Stimulated activated CD8-positive, alpha-beta memory T cell treated with anti-CD3 and anti-CD28 coated beads, Interleukin-4, amount 100 ng/mL, for 4 hours (primary cell): ENCODE measurements at places on chromosomes 6 and 20.
A peak's percentile ranks its signal among the peaks of the same experiment; 100 is the strongest.

DNA sequence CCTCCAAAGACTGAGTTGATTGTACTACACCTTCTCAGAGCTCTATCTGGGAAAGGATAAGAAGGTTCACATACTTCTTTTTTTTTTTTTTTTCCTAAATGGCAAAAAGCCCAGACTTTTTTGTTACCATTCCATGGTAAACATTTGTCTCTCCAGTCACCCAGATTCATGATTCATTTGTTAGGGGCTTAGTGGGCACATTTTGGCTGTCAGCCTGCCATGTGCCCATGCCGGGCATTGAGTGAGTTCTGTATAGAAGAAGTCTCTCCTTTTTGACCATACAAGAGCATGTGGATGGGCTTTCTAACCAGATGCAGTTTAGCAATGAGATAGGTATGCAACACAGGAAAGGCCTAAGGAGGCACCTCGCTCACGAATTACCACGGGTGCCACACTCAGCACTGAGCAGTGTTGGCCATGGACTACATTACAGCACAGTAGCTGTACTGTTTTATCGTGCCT lies 447.5 kb upstream of the HSF2 start:
- no peak for DNase-seq

DNA sequence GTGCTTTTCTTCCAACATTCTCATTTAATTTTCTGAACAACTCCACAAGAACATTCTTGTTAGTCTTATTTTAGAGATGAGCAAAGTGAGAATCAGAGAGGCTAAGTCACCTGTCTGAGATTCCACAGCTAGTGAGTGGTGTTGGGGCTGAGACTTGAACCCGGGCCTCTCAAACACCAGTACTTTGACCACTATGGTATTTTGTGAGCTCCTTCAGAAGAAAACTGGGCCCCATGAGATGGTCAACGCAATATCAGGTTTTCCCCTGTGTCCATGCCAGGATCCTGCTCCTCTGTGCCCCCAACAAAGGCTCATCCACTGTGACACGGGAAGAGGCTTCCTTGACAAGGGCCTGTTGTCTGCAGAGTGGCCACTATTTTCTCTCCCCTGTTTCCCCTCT lies 51.9 kb downstream of the MAFB start:
- DNase-seq: no peak

DNA sequence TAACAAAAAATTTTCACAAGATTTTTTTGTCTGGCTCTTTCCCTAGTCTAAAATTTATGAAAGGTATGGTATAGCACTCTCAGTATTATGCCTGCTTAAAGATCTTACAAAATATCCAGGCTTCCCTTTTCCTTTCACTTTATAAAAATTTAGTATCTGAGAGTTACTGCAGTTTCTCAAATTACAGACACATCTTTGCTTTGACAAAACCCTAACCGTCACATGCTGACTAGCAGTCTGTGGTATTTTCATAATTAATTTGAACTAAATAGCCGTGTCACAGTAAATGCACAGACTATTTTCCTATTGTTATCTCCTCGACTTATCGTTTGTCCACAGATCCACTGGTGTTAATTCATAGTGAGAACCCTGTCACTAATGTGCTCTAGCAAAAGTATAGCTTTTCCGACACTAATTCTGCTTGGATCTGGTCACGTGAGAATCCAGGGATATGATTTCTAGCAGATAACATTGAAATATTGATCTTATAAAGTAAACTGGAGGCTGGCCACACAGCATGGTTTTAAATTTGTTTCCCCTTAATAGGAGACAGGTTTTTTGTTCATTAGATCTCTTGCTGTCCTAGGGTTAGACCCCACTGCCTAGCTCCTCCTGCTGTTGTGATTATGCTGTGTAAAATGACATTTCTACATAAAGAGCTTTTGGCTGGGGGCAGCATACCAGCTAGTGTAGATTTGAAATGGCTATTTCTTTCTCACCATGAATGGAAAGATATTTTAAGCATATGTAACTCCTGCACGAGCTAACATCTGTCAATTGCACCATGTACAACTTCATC lies 340.6 kb upstream of the SASH1 start:
- no peak for DNase-seq

DNA sequence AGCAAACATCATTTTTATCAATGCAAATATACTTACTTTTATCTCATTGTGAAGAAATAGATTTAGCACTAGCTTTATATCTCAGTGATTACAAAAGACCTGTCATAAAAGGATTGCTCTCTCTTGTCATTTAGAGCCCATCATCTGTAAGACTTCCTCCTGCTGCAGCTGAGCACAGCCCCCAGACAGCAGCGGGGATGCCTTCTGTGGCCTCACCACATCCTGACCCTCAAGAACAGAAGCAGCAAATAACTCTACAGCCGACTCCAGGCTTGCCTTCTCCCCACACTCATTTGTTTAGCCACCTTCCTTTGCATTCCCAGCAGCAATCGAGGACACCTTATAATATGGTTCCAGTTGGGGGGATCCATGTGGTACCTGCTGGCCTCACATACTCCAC lies 127.0 kb upstream of the EDN1 start:
- no peak for DNase-seq

GRCh38 chr6:136289327-136289578 lies 393 bp downstream of the BCLAF1 start:
- DNase-seq: peak; percentile 76

DNA sequence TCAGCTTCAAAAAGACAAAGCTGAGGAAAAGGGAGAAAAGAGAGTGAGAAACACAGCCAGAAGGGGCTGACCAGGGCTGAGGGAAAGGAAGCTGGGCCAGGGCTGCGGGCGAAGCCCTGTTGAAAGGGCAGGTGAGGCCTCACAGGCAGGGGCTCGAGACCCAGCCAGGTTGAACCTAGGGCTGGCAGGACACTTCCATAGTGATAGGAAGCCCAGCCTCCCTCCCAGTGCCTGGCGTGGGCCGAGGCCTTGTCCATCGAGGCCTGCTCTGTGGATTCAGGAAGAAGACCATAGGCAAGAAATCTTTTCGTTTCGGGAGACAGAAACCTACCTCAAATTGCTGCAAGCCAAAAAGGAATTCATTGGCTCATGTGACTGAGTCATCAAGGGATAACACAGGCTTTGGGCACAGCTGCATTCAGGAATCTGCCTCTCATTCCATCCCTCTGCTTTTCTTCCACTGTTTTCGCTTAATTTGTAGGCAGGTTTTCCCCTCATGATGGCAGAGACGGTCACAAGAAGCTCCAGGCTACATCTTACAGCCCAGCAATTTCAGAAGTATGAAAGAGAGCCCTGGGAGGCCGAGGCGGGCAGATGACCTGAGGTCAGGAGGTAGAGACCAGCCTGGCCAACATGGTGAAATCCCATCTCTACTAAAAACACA lies 311.1 kb upstream of the SULF2 start:
- DNase-seq: no peak

GRCh38 chr6:139549561-139550070 lies 175.2 kb upstream of the CITED2 start:
- DNase-seq: no peak

- DNase-seq: peak; percentile 12
Measured at GRCh38 chr20:37081717-37082289, 14.0 kb downstream of the RBL1 start.

DNA sequence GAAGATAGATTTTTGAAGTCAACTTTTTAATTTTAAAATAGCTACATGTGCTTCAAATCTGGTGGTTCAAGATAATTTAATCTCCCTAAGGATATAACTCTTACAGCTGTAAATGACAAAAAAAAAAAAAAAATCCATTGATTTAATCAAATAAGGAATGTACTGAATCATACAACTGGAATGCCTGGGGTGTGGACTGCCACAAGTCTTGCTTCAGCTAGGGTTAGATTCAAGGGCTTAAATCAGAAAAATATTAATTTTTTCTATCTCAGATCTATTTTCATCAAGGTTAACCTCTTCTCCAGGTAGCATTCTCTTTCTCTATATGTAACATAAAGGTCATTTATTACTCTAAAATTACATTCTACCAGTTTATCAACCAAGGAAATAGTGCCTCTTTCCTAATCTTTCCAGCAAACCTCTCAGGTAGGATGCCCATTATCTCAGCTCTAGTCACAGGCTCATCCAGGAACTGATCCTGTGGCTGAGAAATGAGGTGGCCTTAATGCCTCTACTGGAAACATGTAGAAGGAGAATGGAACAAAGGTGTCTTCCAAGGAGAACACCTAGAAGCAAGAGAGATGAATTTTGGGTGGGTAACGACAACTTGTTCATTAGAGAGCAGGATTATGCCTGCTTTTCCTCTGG lies 466.9 kb downstream of the CBLN4 start:
- no peak for DNase-seq

DNA sequence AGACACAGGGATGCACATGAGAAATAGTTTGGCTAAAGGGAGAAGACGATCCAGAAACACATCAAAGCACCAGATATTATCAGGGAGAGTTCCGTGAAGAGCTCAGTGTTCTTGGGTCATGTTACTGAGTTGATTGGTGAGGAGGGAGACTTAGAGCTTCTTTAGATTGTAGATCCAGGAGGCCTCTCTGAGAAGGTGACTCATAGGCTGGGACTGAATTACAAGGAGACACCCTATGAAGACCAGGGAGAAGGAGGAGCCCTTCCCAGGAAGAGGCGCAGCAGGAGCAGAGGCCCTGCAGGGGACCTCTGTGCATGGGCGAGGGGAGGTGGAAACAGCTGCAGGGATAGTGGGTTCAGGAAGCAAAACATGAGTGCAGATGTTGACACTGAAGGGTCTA lies 196.5 kb downstream of the SLC24A3 start:
- no peak for DNase-seq

DNA sequence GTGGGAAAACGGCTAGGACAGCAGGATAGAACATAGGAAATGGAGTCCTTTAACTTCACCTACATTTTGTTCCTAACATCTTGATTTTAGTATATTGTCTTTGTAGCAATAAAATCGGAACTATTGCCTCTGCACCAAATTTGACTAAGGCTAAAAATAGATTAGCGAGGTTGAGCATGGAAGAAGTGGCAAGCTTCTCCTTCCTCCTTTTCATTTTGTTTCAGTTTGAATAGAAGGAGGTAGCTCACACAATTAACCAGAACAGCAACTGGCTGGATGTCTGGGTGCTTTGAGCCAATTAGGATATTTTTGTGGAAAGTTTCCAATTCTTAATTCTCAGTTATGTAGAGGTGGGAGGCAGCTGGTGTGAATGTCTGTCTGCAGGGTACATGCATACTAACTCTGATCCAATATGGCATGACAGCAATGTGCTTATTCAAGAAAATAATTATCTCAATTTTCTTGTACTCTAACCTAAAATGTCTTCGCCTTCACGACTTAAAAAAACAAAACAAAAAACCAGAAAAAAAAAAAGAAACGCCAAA lies 3.1 kb upstream of the HECA start:
- DNase-seq: no peak

GRCh38 chr6:43966374-43966658 lies 160.9 kb downstream of the MRPL14 start:
- DNase-seq: no peak

GRCh38 chr6:30571762-30572082 lies 480 bp downstream of the ABCF1 start:
- no peak for DNase-seq

GRCh38 chr20:6341491-6341890 lies 218.7 kb upstream of the FERMT1 start:
- no peak for DNase-seq

- DNase-seq: no peak
Measured at GRCh38 chr20:56417911-56418310, 5.9 kb downstream of the CASS4 start.

DNA sequence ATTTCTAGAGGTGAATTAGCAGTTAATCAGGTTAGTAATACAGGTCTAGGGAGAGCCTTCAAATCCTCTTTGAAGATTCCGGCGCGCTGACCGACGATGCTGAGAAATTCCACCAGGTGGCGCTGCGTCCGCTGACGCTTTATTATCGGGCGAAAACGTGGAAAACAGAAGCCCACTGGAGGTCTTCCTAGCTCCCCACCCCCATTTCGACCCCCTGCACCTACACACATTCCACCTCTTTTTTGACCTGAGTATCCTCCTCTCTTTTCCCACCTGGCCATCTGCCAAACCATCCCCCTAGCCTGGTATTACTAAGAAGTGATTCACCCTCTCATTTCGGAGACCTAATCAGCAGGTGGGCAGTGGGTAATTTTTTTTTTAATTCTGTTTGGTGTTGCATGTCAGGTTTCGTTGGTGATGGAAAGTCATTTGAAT lies 65.4 kb upstream of the RIN2 start:
- peak; percentile 2 for DNase-seq
